Effector memory CD8-positive, alpha-beta T cell (primary cell): ENCODE measurements at places on chromosomes 16 and 17.

- no peak for DNase-seq
Observed at GRCh38 chr16:65772134-65772732, 594.3 kb upstream of the CDH5 start.

GRCh38 chr16:49835161-49835777 is 20.6 kb downstream of the ZNF423 start:
- DNase-seq: no peak

DNA sequence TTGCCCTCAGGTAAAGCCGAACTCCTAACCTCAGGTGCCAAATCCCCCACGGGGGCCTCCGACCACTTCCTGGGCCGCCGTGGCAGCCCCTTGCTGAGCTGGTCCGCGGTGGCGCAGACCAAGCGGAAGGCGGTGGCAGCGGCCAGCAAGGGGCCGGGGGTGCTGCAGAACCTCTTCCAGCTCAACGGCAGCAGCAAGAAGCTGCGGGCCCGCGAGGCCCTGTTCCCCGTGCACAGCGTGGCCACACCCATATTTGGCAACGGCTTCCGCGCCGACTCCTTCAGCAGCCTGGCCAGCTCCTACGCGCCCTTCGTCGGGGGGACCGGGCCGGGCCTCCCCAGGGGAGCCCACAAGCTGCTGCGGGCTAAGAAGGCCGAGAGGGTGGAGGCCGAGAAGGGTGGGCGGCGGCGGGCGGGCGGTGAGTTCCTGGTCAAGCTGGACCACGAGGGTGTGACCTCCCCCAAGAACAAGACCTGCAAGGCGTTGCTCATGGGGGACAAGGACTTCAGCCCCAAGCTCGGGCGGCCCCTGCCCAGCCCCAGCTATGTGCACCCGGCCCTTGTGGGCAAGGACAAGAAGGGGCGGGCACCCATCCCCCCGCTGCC is 51.6 kb downstream of the ACTG1 start:
- no peak for DNase-seq

GRCh38 chr17:55833306-55833705 is 82.5 kb downstream of the PCTP start:
- no peak for DNase-seq

GRCh38 chr16:52411011-52411410 is 135.9 kb downstream of the TOX3 start:
- no peak for DNase-seq
